Suprapubic skin (tissue), 4 donors: ENCODE measurements at places on chromosomes 13 and 19. TPM values are rescaled to one million over a fixed set of nuclear protein-coding genes. Genes with fewer than 3 reads are reported as not detected.

The ZNF492 gene
- 0.80 TPM for total RNA-seq

The TTC9B gene
- total RNA-seq = not detected

The SERPINE3 gene
- total RNA-seq = not detected

The CEACAM4 gene
- not detected for total RNA-seq
